SW 1271 (cell line): ENCODE measurements at places on chromosomes 4 and X.

- no peak for DNase-seq
Observed at GRCh38 chr4:112954286-112954685, 95.2 kb upstream of the ANK2 start.

DNA sequence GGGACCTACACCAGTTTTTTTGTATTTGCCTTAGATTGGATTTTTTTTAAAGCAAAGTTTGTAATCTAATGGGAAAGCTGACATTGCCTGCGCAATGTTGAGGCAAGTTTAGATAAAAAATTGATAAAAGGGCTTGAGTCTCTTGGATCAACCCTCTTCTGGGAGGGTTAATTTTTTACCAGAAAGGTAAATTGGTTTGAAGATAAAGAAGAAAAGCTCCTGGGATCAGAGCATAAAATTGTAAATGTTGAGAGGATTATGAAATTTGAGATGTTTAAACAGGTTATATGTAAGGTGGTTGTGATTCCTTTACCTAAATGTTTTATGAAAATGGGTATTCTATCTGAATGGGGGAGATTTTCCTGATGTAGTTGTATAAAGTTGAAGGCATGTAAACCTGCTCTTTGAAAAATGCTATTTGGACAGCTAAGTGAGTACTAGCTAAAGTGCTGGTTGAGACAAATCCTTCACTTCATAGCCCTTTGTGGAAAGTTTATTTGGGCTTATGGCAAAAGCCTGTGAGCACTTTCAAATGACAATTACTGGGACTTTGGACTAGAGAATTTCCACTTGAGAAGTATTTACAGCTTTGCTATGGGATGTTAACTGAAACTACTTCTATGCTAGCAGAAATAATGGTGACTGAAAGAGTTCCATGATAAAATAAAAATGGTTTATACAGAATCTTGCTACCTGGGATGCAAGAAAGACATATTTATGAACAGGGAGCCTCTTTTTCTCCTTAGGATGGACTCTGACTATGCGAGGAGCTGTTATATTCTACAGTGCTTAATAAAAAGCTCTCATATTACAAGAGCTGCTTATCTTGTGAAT, 56.2 kb downstream of the UGT2B10 start:
- DNase-seq, result no peak

- DNase-seq, result no peak
Observed at GRCh38 chrX:108090491-108091263, 665 bp downstream of the PSMD10 start.

- peak; percentile 70 for DNase-seq
Observed at GRCh38 chrX:151902813-151903591, 9.7 kb upstream of the MAGEA4 start.

DNA sequence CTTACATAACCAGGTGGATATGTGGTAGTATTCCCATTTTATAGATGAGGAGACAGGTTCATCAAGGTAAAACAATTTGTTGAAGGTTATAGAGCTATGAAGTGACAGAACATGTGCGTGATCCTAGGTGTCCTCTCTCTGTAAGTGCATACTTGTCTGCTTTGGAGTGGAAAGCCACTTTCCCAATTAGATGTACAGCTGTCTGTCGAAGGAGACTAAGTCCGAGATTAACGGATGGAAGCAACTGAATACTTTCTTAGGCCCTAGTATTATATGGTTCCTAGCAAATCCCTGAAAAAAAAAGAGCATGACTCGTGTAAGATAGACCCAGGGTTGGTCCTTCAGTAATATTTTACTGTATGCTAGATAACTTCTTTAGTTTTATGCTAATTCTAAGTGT, 19.7 kb downstream of the TMEM131L start:
- DNase-seq, result no peak

DNA sequence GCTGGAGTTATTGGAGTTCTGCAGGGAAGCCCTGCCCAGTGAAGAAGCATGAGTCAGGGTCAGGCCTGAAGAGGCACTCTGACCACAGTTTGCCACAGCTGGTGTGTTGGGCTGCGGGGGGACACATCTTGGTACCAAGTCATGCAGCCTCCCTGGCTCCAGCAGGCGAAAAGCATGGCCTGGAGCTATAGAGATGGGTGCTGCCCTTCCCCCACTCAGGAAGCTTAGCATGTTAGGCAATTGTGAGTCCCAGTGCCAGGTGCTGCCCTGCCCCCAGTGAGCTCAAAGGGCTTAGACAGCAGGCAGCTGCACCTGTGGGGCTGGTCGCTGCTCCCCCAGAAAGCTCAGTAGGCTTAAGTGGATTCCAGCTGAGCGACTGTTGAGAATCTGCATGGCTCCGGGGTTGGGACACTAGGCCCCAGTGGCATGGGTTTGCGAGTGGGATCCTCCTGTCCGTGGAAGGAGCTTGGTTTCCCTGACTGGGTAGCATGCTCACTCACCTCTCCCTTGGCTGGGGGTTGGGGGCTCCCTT, 755.5 kb downstream of the GLUD2 start:
- DNase-seq, result no peak

- no peak for DNase-seq
Observed at GRCh38 chr4:76388160-76388908, 32.6 kb downstream of the CCDC158 start.

GRCh38 chr4:161121451-161121850, 1042.3 kb downstream of the FSTL5 start:
- no peak for DNase-seq

DNA sequence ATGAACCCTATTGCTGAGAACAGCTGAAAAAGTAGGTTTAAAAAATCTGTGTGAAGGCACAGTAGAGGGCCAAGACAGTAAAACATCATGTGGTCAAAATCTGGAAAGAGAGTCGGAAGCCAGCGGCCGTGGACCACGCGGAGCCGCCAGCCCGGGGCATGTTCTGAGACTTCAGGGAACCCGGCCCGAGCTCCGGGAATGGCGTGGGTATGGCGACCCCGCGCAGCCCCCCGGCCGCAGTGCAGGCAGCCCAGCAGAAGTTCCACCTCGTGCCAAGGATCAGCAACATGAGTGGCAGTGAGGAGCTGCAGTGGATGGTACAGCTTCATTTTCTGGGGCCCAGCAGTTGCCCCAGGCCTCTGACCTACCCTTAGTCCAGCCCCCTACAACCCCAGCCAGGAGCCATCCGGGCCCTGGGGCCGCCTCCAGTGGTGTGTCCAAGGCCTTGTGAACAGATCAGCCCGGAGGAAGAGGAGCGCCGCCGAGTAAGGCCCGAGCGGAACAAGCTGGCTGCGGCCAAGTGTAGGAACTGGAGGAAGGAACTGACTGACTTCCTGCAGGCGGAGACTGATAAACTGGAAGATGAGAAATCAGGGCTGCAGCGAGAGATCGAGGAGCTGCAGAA, 94.2 kb downstream of the LARP1B start:
- DNase-seq, result no peak

- no peak for DNase-seq
Observed at GRCh38 chr4:99612704-99613103, 38.1 kb downstream of the MTTP start.

- no peak for DNase-seq
Observed at GRCh38 chrX:70044541-70045245, 5.0 kb downstream of the AWAT2 start.

- no peak for DNase-seq
Observed at GRCh38 chr4:3293401-3294391, 875 bp downstream of the RGS12 start.

DNA sequence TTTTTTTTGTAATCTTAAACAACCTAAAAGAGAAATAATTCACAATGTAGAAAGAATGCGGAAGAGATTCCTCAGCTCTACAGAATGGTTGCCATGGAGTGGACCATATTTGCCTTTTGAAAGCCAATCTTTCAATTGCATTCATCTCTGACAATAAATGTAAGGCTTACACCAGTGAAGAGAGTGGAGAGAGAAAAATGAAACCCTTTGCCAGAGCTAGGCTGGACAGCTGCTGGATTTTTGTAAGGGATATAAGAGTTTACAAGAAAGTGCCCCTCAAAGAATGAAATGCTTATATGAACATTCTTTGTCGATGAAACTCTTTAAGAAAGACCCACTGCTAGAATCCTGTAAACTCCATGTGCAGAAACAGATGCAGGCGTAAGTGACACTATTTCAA, 66.0 kb upstream of the FAT1 start:
- DNase-seq, result no peak

DNA sequence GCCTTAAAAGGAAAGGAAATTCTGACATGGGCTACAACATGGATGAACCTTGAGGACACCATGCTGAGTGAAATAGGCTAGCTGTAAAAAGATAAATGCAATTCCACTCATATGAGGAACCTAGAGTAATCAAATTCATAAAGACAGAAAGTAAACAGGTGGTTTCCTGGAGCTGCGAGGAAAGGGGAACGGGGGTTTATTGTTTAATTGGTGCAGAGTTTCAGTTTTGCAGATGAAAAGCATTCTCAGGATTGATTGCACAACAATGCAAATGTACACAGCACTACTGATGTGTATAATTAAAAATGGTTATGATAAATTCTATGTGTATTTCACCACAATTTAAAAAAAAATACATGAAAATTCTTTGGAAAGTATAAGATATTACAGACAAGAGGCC, 24.0 kb downstream of the PLRG1 start:
- DNase-seq, result no peak

- no peak for DNase-seq
Observed at GRCh38 chr4:55323375-55323774, 22.7 kb upstream of the SRD5A3 start.

- no peak for DNase-seq
Observed at GRCh38 chr4:115969756-115970155, 856.3 kb upstream of the NDST4 start.

DNA sequence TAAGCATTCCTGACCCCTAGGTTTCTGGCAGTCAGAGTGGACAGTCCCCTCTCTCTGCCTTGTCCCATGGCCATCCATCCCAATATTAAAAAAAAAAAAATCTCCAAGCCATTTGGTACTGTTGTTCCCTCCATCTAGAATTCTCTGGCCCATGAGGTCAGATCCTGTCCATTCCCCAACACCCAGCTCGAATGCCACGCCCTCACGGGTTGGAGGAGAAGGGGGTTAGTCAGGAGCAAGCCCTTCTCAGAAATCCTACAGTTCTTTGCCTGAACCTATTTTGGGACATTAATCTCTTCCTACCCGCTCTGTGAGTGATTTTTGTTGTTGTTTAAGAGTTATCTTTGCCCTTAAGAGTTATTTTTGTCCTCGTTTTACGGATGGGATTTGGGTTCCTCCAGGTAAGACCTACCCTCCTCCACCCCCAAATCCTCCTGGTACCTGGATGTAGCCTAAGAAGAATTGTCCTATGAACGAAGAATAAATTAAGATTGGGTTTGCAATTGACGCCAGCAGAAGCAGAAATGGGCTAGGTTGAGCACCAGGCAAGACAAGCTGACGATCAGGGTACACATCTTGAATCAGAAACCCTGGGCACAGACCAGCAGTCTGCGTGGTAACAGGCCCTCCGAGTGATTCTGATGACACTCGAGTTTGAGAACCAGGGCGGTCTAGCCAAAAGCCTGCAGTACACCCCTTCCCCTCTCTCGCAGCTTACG, 977 bp downstream of the RNF175 start:
- no peak for DNase-seq

- no peak for DNase-seq
Observed at GRCh38 chrX:154376774-154377173, 2.3 kb upstream of the EMD start.

DNA sequence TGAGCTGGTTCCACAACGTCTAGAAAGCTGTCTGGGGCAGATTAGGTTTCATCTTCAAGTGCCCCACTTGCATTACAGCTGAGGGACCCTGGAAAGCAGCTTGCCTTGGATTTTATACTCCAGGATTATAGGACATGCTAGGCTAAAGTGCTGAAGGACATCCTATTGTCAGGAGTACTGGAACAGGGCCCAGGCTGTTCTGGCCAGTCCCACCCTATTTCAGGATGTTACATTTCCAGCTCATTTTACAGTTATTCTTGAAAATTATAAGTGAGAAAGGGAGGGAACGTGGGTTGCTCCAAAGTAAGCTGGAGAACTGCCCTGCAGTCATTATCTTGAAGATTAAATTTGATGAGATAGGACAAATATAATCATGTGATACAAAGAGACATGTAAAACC, 71.0 kb upstream of the UGT8 start:
- DNase-seq, result no peak

GRCh38 chrX:3638280-3638873, 75.1 kb downstream of the PRKX start:
- no peak for DNase-seq

DNA sequence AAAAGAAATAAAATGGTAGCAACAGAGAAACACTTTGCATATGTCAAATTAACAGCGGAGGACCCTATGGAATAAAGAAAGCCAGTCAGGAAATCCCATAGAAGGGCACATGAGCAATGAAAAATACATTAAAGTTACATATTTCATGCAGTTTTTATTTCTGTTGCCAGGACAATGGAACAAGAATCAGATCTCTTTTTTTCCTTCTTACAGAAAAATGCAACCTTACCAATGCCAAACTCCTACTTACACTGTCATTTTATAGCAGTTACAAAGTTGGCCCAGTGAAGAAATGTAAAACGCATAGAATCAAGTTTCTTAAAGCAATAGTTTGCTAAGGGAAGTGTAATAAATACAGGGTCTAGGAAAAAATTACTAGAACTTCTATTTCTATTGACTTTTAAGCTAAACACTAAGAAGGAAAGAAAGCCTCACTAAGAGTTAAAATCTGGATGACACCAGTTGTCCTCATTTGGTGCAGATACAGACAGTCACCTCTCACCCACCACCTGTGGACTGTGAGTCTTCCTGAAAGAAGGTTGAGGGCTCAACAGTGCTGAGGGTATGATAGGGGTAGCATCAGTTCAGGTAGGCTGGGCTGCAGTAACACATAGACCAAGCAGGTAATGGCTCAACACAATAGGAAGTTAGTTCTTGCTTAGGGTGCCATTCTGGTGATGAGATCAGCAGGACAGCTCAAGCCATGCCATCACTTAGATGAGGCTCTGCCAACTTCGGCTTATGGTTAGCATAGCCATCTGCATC, 224.6 kb downstream of the ANAPC10 start:
- DNase-seq, result no peak

- no peak for DNase-seq
Observed at GRCh38 chrX:40263014-40263560, 165.3 kb upstream of the BCOR start.

GRCh38 chrX:17608888-17609287, 128.4 kb upstream of the SCML1 start:
- DNase-seq, result no peak

GRCh38 chrX:97050392-97050791, 166.7 kb downstream of the RPA4 start:
- no peak for DNase-seq

- DNase-seq, result no peak
Observed at GRCh38 chrX:37474478-37474877, 97.0 kb upstream of the LANCL3 start.

- DNase-seq, result no peak
Observed at GRCh38 chr4:119783189-119783983, 154.8 kb upstream of the PDE5A start.
